ENCODE measurements at places on chromosomes 1 and 21. TPM values are rescaled to one million over a fixed set of nuclear protein-coding genes. Genes with fewer than 3 reads are reported as not detected.

The LCA5L gene
- total RNA-seq: 1.3 TPM

The PBX1 gene
- 177 TPM for total RNA-seq

The ACOT11 gene
- total RNA-seq: 4.4 TPM

GRCh38 chr1:109040989-109041620 is 797 bp downstream of the WDR47 start:
- ATAC-seq: peak; percentile 11

DNA sequence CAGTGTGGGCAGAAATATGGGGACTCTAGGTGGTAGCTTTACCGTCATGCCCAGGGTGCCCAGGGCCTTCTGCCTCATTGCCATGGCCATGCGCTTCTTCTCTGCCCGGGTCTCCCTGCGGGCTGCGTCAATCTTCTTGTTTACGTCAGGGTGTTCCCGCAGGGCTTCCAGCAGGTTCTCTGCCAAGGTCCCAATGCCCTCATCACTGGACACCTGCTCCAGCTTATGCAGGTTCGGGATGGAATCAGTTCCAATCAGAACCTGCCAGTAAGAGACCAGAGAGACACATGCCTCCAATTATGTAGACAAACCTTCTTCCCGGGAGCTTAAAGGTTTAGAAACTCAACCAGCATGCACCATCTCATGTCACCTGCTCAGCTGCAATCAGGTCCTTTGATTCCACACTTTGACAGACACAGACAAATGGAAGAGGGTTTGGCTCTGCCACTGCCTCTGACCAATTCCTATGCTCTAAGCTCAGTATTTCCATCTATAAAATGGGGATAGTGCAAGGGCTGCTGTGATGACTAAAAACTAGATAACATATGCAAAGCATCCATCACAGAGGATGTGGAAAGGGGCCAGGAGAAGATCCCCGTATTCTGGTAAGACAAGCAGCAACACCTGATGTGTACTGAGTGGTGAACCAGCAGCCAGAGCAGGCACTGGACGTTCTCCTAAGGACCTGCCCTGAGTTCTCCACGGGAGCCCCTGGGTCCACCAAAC is 121.2 kb downstream of the UBR4 start:
- ATAC-seq: no peak

GRCh38 chr1:167263819-167264464 is 43.3 kb downstream of the POU2F1 start:
- no peak for ATAC-seq

All from gastroesophageal sphincter (tissue), 4 donors.